NCI-H2081 treated with DMSO at 0.1 percent for 48 hours (cell line): ENCODE measurements at places on chromosomes 2 and 18.

GRCh38 chr18:76376668-76377358 is 118.2 kb downstream of the ZNF516 start:
- no peak for DNase-seq

DNA sequence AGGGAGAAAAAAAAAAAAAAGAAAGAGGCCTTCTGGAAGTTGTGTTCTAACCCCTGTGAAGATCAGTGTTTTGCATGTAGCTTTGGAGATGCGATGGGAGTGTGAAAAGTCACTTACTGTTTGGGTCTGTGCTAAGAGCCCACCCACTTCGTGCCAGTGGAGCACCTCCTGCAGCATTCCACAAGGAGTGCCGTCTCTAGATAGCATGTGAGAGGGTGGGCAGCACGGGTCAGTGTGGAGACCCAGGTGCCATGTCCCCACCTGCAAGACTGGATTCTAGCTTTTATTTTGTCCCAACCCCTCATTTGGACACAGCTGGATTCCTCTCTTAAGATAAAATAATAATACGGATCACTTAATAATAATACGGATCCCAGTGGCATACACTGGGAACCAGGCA is 12.5 kb upstream of the TMEM185B start:
- DNase-seq = no peak

GRCh38 chr2:195368249-195369217 is 288.5 kb upstream of the SLC39A10 start:
- no peak for DNase-seq

DNA sequence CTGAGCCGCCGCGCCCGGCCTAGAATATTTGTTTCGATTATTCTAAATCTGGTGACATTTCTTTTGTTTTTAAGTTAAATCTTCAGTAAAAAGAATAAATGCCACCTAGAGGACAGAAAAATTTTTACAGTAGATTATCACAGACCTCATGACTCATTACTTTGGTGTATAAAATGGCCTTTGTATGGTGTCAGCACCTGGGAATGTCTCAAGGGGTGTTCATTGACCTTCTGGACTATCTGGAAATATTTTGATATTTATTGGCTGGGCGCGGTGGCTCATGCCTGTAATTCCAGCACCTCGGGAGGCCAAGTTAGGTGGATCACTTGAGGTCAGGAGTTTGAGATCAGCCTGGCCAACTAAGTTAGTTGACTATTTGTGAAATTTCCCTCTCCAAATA is 30.3 kb upstream of the SLC30A6 start:
- no peak for DNase-seq

GRCh38 chr2:188776634-188777033 is 197.5 kb upstream of the COL3A1 start:
- no peak for DNase-seq

DNA sequence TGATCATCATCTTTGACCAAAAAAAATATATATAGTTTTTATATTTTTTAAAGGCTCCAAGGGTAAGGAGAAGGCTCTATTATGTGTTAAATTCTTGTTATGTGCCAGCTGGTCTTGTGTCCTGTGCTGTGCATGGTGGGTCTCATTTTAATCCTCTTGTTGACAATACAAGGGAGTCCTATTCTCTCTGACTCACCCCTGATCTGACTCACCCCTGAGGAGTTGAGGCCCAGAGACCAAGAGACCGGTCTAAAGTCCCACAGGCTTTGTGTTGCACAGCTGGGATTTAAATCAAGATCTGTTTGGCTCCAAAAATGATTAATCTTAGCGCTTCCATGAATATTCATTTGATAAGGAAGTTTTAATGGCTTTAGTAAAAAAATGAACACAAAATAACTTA is 25.7 kb downstream of the MC2R start:
- no peak for DNase-seq

- no peak for DNase-seq
These were observed 9.7 kb upstream of the IL1RN start for GRCh38 chr2:113117541-113118262.

DNA sequence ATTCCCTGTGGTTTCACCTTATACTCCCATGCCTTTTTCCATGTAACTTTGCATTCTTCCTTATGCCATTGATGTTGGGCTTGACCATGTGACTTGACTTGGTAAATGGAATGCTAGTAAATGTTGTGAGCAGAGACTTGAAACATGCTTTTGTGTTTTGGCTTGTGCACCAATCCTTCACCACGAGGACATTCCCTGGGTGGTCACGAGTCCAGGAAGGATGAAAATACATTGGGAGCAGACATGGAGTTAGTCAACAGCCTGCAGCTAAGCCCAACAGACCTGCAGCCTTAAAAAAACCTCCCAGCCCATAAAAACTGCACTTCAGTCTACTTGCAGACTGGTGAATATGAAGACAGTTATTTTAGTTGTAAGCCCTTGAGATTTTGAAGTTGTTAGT is 116.5 kb upstream of the SPATS2L start:
- no peak for DNase-seq

DNA sequence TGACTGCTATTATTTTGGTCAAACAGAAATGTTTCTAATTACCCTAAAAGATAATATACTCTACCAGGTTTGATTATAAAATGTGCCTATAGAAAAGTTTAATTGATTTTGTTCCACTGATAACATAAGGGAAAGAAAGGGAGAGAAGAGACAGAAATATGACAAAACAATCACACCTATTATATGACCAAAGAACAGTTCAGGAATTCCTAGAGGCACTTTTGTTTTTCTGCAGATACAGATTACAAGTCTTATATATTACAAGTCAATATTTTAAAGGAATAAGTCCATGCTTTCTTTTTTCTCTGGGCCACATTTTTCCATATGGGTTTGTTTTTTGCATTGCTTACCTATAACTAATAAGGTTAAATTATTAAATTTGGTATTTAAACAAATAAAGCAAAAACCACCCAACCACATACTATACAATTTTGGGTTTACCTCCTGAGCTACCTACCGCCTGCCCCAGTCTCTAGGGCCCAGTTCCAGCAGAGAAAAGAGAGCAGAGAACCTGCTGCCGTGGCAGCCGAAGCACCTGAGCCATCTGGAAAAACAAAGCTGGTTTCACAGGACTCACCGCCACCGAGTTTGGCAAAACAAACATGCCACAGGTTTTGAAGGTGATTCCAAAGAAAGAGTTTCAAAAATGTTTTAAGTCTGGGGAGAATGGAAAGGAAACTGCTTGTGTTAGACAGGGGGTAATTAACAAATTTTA is 92.1 kb downstream of the DYM start:
- DNase-seq = no peak

GRCh38 chr2:240147382-240147781 is 6.9 kb upstream of the OTOS start:
- DNase-seq = no peak

- DNase-seq = no peak
These were observed 49.3 kb downstream of the SLC39A10 start for GRCh38 chr2:195706161-195706900.

DNA sequence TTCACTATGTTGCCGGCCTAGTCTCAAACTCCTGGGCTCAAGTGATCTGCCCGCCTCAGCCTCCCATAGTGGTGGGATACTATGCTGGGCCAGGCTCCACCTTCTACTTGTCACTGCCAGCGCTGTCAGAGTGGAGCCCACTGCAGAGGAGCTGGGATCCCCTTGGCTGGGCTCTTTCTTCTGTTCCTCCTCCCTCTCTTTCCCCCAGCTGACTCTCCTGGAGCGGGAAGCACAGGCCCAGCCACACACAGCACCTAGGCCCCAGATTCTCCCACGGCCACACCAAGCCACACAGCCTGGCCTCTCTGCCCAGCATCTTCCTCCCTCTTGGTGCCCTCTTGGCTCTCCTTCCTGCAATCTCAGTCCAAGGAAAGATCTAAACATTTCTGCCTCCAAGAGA is 3.7 kb upstream of the GAREM2 start:
- DNase-seq = no peak

DNA sequence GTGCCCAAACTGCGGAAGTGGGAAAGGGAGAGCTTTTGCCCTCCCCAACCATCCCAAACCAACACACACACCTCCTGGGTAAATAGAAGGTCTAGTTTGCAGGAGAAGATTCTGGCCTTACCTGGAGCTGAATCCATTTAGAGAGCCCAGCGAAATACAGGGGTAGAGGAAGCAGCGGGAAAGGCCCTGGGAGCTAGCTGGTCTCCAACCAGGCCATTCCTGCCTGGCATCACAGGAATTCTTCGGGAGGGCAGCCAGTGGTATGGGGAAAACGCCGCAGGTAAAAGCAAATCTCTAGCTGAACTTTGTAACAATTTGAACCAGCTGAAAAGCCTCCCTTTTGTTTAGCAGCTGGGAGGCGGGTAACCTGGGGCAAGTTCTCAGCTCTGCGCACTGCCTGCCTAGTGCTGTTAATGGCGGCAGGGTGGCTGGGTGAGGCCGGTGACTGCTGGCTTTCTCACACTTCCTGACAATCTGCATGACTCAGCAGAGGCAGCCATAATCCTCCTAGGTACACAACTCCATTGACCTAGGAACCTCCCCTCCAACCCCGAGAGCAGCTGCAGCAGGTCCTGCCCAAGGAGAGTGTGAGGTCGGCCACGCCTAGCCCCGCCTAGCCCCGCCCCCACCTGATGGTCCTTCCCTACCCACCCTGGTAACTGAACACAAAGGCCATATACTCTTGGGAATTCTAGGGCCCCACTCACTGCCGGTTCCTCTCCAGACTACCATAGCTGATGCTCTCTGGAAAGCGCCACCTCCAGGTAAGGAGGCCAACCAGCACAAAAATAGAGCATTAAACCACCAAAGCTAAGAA is 483.8 kb upstream of the REG3G start:
- DNase-seq = peak; percentile 27

DNA sequence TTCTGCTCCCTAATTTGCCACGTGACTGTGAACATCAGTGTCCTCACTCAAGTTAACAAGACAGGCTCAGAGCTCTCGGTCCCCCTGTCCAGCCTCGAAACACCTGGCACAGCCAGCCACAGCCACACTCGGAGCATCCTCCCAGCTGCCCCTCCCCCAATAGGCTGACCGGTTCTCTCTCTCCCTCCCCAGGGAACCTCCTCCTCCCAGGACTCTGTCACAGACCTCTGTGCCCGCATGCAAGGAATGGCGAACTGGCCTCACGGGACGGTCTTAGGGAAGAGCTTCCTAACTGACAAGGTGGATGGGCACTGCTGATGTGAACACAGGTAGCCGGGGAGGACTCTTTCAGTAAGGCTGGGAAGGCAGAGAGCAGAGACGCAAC is 18.8 kb downstream of the CYP26B1 start:
- no peak for DNase-seq

DNA sequence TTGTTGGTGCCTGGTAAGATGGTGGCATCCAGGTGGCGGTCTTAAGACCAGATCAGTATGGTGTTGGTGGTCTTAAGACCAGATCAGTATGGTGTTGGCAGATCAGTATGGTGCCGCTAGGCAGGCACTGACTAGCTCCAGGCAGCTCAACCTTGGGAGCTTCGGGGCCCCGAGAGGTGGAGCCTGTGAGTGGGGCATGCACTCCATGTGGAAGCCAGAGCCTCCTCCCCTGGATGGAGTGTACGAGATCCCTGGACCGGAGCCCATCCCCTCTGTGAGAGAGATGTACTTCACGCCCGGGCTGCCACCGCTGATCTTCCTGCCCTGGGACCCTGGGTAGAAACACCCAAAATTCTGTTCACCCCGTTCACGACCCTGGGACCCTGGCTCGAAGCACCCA is 19.0 kb downstream of the MALT1 start:
- no peak for DNase-seq

DNA sequence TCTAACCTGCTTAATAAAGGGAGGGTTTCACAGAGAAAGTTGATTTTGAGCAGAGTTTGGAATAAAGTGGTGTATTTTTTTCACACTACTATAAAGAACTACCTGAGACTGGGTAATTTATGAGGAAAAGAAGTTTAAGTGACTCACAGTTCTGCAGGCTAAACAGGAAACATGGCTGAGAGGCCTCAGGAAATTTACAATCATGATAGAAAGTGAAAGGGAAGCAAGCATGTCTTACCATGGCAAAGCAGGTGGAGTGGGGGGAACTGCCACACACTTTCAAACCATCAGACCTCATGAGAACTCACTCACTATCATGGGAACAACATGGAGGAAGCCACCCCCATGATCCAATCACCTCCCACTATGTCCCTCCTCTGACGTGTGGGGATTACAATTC is 546.7 kb downstream of the EPHA4 start:
- DNase-seq = no peak

- DNase-seq = no peak
These were observed 23.7 kb downstream of the TPGS2 start for GRCh38 chr18:36805105-36805504.

GRCh38 chr18:60500960-60501359 is 128.4 kb upstream of the MC4R start:
- no peak for DNase-seq

- DNase-seq = no peak
These were observed 184.2 kb upstream of the ZEB2 start for GRCh38 chr2:144703852-144704708.

GRCh38 chr2:218012284-218012683 is 9.5 kb upstream of the TNS1 start:
- no peak for DNase-seq

- DNase-seq = no peak
These were observed 17.5 kb downstream of the GPR55 start for GRCh38 chr2:230907361-230908091.

- DNase-seq = no peak
These were observed 158.8 kb upstream of the FBXO11 start for GRCh38 chr2:48065096-48065495.

GRCh38 chr2:219687272-219687671 is 59.8 kb downstream of the SLC4A3 start:
- no peak for DNase-seq

GRCh38 chr2:85131116-85131515 is 2.1 kb upstream of the TCF7L1 start:
- DNase-seq = no peak

DNA sequence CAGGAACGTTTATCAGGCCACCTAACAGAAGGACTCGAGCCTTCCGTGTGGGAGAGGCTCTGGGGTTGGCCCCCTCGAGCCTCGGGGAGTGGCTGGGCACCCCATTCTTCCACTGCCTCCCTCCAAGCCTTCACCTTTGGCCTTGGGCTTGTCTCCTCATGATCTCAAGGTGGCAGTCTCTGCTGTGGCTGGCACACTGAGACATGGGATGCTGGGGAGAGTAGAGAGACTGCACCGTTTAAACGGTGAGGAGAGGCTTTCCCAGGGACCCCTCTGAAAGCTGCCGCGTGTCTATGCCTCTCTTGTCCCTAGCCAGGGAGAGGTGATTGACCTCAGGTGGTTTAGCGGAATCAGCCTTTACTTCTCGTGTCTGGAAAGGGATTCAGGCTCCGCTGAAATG is 71.0 kb downstream of the DCDC2C start:
- DNase-seq = no peak

- DNase-seq = no peak
These were observed 265.9 kb downstream of the TFCP2L1 start for GRCh38 chr2:121019071-121019470.

- DNase-seq = no peak
These were observed 167.7 kb upstream of the MYCN start for GRCh38 chr2:15772681-15773080.
